ENCODE measurements at places on chromosomes 13 and 19.

- DNase-seq: no peak
Observed at GRCh38 chr13:95954266-95954665, 98.9 kb downstream of the UGGT2 start.

DNA sequence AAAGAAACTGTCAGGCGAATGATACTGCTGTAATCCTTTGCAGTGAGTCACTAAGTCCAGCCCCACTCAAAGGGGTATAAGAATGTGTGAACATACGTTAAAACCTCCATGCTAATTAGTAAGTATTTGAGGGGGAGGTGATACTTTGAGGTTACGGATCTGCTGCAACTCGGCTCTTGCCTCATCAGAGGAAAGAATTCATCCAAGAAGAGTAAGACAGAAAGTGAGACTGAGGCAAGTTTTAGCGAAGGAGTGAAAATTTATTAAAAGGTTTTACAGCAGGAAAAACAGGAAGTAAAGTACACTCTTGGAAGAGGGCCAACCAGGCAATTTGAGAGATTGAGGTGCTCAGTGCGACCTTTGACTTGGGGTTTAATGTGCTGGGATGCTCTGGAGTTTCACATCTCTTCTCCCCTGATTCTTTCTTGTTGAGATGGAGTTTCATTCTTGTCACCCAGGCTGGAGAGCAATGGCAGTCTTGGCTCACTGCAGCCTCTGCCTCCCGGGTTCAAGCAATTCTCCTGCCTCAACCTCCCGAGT is 9.8 kb downstream of the CLEC4M start:
- no peak for DNase-seq

GRCh38 chr13:59356607-59357006 is 807.1 kb downstream of the DIAPH3 start:
- DNase-seq: no peak

DNA sequence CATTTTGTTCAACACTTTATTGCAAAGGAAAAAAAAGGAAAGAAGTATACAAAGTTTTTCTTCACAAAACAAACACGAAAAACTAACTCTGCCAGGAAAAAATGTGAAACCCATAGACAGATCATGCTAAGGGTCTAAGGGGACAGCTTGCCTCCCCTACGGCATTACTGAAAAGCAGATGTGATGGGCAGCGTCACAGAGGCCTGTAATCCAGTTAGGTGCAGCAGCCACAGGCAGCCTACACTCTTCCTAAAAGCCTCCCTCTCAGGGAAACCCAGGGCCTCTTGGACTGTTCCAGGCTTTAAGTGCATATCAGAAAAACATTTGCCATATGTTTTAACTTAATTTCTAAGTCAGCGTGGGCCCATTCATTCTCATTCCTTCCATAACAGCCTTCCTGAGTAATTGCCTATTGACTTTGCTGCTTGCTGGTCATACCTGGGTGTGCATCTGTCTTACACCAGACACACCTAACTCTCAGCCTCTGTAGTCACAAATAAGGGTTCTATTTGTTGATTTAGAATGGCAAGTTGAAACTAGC is 135.7 kb upstream of the SERP2 start:
- DNase-seq: no peak

- no peak for DNase-seq
Observed at GRCh38 chr19:46287585-46287984, 9.3 kb upstream of the HIF3A start.

DNA sequence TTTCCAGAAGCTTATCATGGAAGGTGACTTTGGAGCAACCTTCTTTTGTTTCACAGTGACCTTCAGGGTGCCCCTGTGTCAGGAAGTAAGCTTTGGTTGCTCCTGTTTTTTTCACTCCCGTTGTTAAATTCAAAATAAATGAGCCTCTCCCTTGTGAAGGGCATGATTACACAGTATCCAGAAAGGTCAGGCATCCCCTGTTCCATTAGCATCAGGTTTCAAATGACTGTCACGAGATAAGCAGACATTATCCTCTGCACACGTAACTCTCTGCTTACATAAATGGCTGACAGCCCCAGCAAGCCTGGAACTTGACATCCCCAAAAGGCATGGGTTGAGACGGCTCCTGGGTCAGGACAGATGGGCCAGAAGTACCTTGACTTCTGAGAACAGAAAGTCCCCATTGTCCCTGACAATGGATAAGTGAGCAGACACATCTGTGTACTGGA is 52.0 kb downstream of the RAB20 start:
- no peak for DNase-seq

DNA sequence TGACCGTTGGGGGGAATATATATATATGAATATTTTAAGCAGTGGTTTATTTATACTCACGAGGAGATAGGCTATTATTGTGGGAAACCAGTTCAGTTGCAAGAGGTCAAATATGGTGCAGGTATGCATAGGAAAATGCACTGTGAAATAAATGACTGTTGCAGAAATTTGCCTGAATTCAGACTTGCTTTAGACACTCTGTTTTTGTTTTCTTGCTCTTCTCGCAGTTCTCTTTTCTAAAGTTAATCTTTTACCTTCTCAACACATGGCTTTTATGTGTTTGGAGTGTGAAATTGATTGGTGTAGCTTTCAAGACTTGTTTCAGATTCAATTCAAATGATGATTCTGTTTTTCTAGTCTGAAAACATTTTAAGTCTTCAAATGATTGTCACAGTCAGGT is 109.7 kb downstream of the LRCH1 start:
- DNase-seq: no peak

GRCh38 chr13:98761126-98761985 is 8.9 kb upstream of the SLC15A1 start:
- DNase-seq: no peak

- DNase-seq: peak; percentile 4
Observed at GRCh38 chr13:44819245-44819644, 170.0 kb downstream of the NUFIP1 start.

DNA sequence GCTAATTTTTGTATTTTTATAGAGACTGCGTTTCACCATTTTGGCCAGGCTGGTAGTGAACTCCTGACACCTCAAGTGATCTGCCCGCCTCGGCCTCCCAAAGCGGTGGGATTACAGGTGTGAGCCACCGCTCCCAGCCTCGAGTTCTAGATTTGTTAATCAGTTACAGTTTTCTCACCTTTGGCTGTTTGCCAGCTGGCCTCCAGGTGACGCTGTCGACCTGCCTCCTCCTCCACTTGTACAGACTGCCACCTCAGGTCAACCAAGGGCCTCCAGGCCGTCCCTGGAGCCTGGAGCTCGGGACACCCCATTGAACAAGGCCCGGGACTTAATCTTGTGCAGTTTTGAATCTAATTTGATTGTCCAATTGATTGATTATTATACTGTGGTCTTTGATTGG is 45.5 kb downstream of the IER2 start:
- peak; percentile 32 for DNase-seq

DNA sequence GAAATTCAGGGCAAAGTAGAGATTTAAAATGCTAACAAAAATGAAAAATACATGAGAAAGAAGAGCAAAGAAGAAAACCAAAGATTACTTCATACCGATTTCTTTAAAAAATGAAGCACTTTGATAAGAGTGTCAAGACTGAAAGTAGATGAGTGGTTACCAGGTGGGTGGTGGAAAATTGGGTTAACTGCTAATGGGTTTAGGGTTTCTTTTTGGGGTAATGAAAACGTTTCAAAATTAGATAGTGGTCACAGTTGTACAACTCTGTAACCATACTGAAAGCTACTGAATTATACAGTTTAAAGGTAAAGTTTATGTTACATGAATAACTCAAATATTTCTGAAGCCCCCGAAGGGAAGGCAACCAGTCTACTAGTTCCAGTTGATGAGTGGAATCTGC is 179.4 kb downstream of the NDFIP2 start:
- no peak for DNase-seq

- DNase-seq: no peak
Observed at GRCh38 chr13:102440259-102440936, 38.5 kb upstream of the FGF14 start.

GRCh38 chr13:50589651-50590054 is 253.8 kb downstream of the DLEU7 start:
- DNase-seq: no peak

- no peak for DNase-seq
Observed at GRCh38 chr19:15109768-15110417, 2.7 kb downstream of the SYDE1 start.

DNA sequence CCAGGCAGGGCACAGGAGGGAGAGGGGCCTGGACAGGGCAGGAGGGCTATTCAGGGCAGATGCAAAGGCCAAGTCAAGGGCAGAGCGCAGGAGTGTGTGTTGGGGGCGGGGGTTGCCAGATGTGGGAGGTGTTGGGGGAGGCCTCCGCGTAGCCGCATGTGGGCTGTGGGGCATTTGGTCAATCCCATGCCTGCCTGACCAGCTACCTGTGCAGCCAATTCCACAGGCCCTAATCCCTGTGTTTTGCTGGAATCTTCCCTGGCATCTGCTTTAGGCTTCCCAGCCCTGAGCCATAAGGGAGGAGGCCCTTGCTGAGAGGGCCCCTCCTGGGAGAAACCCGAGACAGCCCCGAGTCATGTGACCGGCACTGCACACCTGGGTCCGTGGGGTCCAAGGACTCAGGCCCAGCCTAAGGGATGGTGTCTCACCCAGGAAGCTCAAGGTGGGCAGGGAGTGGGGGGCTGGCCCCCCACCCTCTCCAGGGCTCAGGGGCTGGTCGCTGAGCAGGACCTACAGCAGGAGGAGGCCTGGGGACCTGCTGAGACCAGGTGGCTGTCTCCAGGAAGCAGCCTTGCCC is 20.3 kb downstream of the RFX1 start:
- DNase-seq: no peak

DNA sequence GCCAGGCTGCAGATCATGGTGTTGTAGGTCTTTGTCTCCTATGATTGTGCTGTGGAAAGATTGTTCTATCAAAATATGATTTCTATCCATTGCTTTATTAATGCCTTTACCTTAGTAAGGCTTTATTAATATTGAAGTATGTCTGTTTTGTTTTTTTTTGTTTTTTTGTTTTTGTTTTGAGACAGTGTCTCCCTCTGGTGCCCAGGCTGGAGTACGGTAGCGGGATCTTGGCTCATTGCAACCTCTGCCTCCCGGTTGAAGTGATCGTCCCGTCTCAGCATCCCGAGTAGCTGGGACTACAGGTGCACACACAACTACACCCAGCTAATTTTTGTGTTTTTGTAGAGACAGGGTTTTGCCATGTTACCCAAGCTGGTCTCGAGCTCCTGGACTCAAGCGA is 7.7 kb downstream of the IRGC start:
- no peak for DNase-seq

GRCh38 chr19:45253396-45254027 is 2.4 kb downstream of the MARK4 start:
- no peak for DNase-seq

DNA sequence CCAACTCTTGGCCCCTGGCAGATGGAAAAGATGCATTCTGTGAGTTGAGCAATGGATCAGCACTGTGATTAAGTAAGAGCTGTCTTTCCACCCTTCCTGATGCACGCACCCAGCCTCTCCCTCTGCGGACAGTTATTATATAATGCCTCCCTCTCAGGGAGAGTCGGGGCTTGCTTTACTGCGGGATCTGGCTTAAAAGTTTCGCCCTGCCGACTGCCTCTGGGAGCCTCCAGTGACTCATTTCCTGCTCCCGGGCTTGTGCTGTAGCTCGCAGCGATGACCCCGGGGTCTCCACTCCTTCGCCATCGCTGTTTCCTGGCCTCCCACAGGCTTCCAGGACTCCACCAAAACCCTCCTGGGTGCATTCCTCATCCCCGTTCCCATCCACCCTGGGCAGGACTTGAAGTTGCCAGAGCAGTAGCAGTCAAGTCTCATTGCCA is 107.4 kb upstream of the SLC7A1 start:
- DNase-seq: no peak

- DNase-seq: no peak
Observed at GRCh38 chr13:70502944-70503343, 394.7 kb upstream of the KLHL1 start.

- DNase-seq: no peak
Observed at GRCh38 chr13:49302817-49303216, 55.1 kb downstream of the CDADC1 start.

DNA sequence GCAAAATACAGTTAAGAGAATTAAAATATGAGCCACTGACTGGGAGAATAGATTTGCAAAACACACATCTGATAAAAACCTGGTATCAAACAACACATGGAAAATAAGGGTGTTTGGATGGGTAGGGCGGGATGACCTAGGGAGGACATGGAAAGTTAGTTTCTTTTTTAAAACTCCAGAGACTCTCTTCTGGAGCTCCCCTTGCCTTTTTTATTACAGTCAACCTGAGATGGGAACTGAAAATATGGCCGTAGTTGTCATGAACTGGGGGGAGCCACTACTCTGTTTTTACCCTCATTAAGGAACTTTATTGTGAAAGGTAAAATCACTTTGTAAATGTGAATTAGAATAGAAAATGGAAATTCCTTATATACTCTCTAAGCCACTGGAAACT is 113.0 kb downstream of the ATP11A start:
- no peak for DNase-seq

GRCh38 chr13:113822266-113822665 is 41.6 kb downstream of the GAS6 start:
- no peak for DNase-seq

DNA sequence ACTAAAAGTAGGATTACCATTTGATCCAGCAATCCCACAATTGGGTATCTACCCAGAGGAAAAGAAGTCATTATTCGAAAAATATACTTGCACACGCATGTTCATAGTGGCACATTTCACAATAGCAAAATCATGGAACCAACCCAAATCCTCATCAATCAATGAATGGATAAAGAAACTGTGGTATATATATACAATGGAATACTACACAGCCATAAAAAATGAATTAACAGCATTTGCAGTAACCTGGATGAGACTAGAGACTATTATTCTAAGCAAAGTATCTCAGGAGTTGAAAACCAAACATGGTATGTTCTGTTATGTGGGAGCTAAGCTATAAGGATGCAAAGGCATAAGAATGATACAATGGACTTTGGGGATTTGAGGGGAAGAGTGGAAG is 3.0 kb downstream of the ZNF708 start:
- no peak for DNase-seq
